ENCODE measurements at places on chromosomes 1 and 21.

GRCh38 chr1:24252185-24252780, 65.2 kb upstream of the IFNLR1 start:
- DNase-seq = no peak

- no peak for DNase-seq
Observed at GRCh38 chr1:232377494-232377770, 252.5 kb downstream of the SIPA1L2 start.

DNA sequence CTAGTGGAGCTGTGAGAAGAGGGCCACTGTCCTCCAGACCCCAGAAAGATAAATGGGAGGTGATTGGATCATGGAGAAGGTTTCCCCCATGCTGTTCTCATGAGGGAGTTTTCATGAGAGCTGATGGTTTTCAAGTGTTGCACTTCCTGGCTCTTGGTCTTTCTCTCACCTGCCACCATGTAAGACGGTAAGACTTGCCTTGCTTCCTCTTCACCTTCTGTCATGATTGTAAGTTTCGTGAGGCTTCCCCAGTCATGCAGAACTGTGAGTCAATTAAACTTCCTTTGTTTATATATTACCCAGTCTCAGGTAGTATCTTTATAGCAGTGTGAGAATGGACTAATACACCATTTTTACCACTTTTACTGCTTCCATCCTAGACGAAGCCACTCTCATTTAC, 27.6 kb downstream of the GPR88 start:
- no peak for DNase-seq

GRCh38 chr1:210330279-210330866, 1.7 kb downstream of the HHAT start:
- DNase-seq = no peak

GRCh38 chr1:43913666-43914360, 19.8 kb upstream of the ARTN start:
- DNase-seq = no peak

GRCh38 chr1:6268415-6268814, 7.5 kb upstream of the GPR153 start:
- DNase-seq = no peak

DNA sequence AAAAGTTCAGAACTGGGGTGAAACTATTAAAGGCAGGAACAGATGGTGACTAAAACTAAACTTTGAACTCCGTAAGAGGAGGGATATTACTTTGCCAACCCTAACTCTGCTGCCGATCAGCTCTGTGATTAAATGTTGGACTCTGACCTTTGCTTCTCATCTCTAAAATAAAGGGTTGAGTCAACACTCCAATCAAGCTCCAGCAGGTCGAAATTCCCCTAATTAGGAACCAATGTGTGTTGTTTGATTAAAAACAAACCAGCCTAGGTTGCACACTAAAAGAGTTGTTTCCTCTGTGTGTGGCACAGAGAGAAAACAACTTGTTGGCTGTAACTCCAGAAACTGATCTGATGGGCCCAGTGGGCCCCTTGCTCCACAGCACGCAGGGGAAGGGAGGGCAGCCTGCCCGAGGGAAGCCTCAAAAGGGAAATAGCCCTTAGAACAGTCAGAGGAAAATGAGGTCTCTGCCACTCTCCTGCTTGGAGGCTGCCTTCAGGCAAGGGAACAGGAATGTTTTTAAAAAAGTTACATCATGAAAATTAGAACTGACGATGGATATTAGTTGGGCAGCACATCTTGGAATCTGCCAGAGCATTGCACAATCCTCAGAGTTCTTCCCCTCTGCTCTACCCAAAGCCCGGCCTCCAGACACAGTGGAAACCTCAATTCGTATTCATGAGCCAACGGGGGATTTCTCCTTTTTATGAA, 69.3 kb downstream of the KCTD3 start:
- no peak for DNase-seq

DNA sequence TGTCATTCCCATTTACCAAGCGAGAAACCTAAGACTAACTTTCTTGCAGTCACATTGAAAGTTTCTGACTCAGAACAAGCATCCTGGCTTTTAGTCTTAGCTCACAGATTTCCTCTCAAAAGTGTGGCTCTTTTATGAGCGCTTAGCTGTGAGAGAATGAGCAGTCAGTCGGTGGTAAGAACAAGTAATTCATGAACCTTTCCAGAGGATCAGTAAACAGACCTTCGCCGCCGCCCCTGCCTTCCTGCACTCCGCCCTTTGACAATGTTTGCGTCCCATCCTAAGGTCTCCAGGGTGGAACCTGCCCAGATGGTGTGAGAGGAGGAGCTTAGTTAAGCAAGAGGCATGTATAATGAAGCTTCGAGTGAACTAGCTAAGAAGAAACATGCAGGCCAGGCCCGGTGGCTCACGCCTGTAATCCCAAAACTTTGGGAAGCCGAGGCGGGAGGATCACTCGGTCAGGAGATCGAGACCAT, 142.4 kb downstream of the GLUL start:
- no peak for DNase-seq

DNA sequence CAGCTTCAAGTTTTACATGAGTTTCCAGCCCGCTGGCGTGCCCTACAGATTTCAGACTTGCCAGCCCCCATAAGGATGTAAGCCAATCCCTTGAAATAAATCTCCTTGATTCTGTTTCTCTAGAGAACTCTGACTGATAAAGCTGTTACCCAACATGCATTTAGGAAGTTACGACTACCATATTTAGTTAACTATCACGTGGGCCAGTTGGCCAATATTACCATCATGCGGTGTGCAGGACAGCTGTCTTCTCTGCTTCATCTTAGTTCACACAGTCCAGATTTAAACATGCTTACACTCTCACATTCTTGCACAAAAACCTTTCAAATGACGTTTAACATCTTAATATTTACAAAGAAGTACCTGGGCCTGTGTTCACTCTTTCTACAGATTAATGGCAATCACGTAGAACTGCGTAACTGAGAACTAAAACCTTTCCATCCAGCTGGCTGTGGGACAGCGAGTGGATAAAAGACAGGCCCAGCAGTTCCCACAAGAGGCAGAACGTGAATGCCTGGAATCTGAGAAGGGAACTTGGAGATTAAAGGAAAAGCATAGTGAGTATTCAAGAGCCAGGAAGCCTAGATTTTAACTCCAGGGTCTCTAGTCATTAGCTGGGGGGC, 20.8 kb downstream of the FAM177B start:
- no peak for DNase-seq

- DNase-seq = no peak
Observed at GRCh38 chr1:175580841-175581240, 162.6 kb downstream of the TNR start.

- DNase-seq = peak; percentile 17
Observed at GRCh38 chr1:12276225-12276624, 46.4 kb downstream of the VPS13D start.

GRCh38 chr1:72693899-72694298, 411.6 kb upstream of the NEGR1 start:
- no peak for DNase-seq

DNA sequence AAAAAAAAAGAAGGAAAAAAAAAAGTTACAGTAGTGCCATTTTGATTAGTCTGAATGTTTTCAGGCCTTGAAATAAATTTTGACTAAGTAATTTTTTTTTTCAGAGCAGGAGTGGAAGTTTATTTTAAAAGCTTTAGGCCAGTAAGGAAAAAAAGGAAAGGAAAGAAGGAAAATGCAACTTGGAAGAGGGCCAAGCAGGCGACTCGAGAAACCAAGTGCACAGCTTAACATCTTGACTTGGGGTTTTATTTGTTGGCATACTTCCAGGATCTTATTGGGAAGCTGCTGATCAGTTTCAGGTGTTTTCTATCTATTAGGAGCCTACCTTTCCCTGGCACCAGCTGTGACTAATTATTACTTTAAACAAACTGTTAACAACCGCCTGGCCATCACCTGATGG, 41.7 kb downstream of the ATF3 start:
- no peak for DNase-seq

- DNase-seq = no peak
Observed at GRCh38 chr1:105204836-105205371, 1455.2 kb downstream of the AMY1C start.

GRCh38 chr1:41608211-41608610, 123.7 kb upstream of the EDN2 start:
- DNase-seq = no peak

- DNase-seq = no peak
Observed at GRCh38 chr1:245926888-245927287, 580.2 kb downstream of the SMYD3 start.

- no peak for DNase-seq
Observed at GRCh38 chr1:198298640-198299039, 141.8 kb downstream of the NEK7 start.

DNA sequence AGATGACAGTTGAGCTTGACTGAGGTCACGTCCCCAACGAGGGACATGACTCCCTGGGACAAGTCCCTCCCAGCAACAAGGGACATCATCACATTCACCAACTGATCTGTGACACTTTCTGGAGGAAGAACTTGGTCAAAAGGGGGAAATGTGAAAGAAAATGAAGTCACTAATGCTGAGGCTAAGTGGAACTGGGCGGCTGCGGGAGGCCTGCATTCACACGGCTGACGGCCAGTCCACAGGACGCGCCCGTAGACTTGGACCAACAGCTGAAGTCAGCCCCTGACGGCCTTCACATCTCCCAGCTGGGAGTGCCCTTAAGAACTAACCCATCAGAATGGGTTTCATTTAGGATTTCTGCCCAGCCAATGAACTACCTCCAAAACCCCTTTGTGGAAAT, 26.6 kb downstream of the POFUT2 start:
- no peak for DNase-seq

- no peak for DNase-seq
Observed at GRCh38 chr1:222104694-222105392, 363.0 kb upstream of the DUSP10 start.

GRCh38 chr1:244084763-244085162, 33.7 kb downstream of the ZBTB18 start:
- DNase-seq = no peak

GRCh38 chr21:40505681-40506080, 341.3 kb downstream of the DSCAM start:
- no peak for DNase-seq

GRCh38 chr1:88333086-88333695, 350.9 kb upstream of the PKN2 start:
- DNase-seq = no peak

DNA sequence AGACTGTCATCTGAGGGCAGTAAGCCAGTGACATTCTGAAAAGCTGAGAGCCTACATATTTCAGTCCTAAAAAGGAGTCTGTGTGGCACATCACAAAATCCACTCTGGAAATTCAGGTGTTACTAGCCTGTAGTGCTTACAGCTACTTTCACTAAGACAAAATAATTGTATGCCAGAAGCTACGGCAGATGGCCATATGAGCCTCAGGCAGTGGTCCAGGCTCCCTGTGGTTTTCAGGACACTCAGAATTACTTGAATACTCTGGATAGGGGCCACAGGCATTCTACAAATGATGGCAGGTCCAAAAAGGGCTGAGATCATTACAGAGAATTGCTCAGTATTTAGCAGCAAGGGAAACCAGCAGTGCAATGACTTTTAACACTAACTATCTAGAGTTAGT, 527.1 kb downstream of the MRPL39 start:
- DNase-seq = no peak

- DNase-seq = no peak
Observed at GRCh38 chr1:241323514-241324195, 33.4 kb downstream of the RGS7 start.

Measured in 8988T (cell line).